ENCODE measurements at places on chromosomes 2 and 18.

GRCh38 chr18:10798727-10799550, 273.1 kb downstream of the NAPG start:
- peak; percentile 44 for DNase-seq

- no peak for DNase-seq
These were observed 4.9 kb downstream of the FKBP1B start for GRCh38 chr2:24054366-24055010.

DNA sequence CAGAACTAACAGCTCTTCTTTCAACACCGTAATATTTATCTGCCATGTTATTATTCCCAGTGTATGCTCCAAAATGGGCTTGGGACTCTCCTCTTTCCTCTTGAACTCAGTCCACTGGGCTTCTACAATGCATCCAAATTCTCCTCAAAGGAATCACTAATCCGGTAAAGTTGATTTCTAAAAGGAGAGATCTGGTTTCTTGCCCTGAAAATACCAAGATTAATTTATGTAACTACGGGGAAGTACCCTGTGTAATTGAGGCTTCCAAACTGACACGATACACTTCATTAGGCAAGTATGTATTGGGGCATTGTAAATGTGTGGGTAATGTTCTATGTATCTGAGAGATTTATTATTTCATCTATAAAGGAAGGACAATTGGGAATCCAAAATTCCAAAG, 5.7 kb downstream of the NCKAP5 start:
- DNase-seq, result no peak

DNA sequence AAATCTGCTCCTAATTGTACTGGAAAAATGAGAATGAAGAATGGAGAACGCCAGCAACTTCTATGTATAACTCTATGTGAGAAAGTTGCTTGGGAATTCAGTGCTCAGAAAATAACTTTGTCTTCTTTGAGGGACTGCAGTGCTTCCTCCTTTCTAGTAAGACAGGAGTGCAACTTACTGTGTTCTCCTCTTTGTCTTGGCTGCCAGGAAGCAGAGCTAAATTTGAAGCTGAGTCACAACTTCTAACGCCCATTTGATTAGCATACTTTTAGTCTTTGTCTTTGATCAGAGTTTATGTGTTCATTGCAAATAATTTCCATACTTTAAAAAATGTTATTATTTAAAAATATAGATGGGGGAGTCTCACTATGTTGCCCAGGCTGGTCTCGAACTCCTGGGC, 6.6 kb downstream of the ARHGAP25 start:
- DNase-seq, result no peak

DNA sequence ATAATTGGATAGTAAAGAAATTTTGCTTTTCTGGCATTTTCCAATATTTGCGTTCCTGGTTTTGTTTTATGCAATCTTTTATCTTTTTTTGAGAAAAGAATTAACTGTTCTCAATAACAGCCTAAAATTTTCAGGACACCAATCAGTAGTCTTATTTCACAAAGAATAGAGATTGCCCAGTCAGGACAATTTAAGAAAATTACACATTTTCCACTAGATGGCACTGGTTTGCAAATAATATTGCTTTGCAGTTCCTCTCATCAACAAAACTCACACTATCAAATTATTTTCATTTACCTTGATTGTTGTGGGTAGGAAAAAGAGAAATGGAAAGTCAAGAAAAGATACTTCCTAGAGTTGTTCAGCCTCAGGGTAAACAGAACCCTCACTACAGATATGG, 2.4 kb upstream of the RBM45 start:
- DNase-seq, result no peak

DNA sequence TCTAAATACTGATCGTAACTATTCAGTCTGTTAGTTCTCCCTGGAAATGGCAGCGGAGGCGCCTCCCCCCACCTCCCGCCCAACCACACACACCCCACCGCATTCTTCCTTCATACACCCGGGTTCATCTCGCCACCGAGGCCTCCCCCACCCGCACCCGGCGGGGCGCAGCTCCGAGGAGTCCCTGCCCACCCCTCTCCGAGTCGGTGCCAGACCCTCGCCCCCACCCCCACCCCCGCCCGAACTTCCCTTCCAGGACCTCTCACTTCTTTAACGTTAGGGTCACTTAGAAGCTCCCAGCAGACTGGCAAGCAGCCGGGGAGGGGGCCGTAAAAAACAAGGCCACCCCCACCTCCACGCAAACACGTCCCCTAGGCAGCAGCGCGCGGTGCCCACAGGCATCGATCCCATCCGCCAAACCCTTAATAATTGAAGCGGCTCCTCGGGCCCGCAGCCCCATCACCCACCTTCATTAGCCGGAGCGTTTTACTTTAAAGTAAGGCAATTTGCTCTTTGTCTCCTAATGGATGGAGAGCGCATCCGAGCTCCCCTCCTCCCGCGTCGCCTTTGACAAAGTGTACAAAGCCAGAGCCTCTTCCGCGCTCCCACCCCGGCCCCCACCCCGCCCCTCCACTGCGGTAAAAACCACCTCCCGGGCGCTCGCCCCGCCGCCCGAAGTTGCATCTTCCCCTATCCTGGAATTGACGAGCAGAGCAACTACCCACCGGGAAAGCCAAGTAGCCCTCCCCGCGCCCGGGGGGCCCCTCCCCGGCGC, 624 bp downstream of the ZNF516 start:
- no peak for DNase-seq

- no peak for DNase-seq
These were observed 8.8 kb downstream of the MYCN start for GRCh38 chr2:15949126-15949525.

DNA sequence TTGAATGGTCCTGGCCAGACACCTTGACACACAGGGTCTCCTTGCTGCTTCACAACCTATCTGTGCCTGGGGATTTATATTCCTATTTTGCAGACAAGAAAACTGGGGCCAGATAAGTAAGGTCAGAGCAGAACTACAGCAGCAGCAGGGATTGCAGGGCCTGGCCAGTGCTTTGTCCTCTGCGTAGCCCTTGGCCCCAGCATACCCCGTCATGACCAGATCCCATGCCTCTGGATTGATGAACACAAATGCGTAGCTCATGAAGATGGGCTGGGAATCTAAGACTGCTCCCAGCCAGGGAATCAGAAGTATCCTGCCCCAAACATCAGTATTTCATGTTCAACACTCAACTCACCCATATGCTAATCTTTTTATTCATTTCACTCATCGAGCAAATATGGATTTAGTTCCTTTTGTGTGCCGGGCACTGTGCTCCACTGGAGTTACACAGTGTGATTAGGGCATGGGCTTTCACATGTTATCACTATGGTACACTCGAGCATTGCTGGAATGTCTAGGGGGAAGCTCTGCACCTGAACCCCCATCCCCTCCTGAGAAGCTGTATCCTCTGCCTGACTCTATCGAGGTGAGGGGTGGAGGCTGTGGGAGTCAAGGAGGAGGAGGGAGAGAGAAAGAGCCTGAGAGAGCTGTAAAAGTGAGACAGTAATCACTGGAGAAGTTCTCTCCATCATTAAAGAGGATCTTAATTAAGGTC, 143.3 kb downstream of the CYP26B1 start:
- no peak for DNase-seq

- DNase-seq, result no peak
These were observed 82.9 kb downstream of the DYSF start for GRCh38 chr2:71536226-71536671.
